ENCODE measurements at places on chromosomes 1 and 21.

DNA sequence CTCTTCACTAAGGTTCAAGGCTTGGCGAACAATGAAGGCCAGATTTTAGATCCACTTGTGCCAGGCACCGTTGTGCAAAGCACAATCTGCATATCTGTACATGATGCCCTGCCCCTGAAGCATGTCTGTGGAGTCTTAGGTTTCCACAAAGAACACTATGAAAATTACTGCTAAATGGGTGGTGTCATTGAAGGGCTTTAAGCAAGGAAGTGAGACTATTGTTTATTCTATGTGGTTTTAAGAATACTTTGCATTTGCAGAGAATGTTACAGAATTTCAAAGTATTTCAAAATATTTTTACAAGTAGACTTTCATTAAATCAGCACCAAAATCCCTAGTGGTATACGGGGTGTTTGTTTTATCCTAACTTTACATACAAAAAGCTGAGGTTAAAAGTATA is 8.8 kb downstream of the TSEN15 start:
- DNase-seq = no peak

DNA sequence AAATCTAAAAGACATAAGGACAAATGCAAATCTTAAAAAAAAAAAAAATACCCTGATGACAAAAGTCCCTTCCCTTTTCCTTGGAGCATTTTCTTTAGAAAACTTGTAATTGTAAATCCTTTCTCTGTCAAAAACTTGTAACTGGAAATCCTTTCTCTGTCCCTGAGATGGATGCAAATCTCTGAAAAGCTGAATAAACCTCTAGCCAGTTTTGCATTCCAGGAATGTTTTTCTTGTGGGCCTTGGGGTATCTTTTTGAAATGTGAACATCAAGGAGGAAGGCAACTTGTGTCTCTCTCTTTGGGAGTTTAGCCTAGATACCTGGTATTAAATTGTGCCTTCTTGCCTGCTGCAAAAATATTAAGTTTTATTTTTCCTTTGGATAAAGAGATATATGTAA is 305.3 kb downstream of the KCNT2 start:
- DNase-seq = no peak

- no peak for DNase-seq
Observed at GRCh38 chr1:109877317-109877771, 33.3 kb upstream of the CSF1 start.

GRCh38 chr21:38327984-38328383 is 71.2 kb downstream of the KCNJ15 start:
- DNase-seq = no peak

DNA sequence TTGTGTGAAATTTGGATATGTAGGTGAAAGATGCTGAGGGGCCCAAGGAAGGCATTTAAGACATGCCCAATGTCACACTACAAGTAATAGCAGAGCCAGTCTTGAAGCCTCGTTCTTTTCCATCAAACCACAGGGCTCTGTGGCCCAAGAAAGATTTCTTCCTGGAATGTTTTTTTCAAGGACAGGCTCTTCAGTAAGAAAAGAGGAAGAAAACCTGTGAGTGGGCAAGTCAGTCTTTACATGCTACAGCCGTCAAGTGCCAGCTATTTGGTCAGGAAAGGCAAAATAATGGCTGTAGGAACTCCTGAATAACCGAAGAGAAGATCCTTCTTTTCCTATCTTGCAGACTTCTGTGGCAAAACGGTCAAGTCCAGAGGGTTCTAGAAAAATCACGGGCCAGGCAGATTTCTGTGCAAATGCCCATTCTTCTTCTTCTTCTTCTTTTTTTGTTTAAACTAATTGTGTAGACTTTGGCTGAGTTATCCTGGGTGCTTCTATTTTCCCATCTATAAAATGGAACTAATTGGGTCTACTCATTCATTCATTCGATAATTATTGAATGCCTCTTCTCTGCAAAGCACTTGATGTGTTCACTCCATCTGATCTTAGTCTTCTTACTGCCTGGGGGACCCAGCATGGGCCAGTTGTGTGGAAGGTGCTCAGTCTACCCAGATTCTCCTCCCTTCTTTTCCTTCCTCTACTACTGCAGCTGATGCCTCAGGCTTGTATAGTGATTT is 1.9 kb upstream of the ID3 start:
- no peak for DNase-seq

DNA sequence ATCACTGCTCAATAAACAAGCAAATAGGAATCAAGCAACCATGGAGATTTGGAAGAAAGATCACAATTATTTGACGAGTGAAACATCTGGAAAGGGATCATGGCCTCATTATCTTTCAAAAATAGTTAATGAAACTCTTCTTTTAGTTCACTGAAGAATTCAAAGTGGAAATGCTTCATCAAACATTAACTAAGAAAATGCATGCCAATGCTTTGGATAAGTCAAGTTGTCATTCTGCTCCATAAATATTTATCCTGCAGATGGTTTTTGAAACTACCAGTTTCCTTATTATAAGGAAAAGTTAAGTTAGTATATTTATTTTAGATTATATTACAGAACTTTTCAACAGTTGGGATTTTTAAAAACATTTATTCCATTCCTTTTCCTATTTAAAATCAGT is 206.5 kb upstream of the ADGRL2 start:
- DNase-seq = no peak

DNA sequence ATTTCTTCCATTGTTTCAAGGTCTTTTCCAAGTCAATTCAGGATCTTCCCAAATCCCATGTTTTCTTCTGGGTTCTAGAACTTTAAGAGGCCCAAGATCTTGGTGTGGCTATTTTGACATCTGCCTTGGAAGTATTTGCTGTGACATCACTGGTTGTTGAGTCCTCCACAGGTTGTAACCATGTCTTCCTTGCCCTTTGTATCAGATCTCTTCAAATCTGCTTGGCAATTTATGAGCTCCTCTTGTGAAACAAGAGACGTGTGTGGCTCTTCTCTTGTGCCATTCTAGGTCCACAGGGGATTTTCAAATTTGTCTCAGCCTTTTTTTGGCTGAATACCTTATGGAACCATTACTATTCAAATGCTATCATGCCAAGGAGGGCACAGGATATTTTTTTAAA is 60.3 kb upstream of the KCNK2 start:
- DNase-seq = no peak

- no peak for DNase-seq
Observed at GRCh38 chr1:23384312-23385058, 14.8 kb upstream of the ZNF436 start.

DNA sequence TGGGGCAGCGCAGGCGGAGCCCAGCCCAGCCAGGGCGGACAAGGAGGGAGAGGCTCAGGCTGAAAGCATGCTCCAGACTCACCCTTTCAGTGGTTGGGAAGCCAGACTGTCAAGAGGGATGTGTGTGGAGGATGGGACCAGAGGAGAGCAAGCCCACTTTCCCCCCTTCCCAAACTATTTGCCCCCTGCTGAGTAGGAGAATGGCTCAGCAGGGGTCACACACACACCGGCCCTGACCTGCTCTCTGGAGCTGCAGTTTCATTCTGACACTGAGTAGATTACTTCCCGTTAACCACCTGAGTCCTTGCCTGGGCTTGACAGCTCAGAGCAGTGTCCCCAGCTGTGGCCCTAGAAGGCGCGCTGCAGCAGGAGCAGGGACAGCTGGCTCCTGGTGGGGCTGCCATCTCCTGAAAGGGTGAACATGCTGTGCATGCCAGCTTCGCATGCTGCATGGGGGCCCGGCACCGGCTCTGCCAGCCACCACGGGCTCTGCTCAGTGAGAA is 51.6 kb upstream of the CNTN2 start:
- DNase-seq = peak; percentile 77

DNA sequence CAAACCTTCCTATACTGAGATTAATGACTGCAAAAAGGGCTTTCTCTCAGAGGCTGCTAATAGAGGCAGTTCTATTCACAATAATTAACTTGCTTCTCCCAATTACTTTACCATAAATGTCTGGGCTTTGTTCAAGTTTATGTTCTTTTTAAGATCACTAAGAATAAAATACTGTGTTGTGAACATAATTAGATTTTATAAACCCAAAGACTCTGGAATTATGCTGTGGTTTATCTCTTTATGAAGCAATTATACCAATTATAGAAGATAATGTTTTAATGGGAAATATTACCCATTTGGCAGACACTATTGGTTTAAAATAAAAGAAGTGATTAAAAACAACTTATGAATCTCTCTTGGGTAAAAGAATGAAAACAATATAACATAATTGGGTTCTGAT is 43.5 kb upstream of the IL12RB2 start:
- no peak for DNase-seq

DNA sequence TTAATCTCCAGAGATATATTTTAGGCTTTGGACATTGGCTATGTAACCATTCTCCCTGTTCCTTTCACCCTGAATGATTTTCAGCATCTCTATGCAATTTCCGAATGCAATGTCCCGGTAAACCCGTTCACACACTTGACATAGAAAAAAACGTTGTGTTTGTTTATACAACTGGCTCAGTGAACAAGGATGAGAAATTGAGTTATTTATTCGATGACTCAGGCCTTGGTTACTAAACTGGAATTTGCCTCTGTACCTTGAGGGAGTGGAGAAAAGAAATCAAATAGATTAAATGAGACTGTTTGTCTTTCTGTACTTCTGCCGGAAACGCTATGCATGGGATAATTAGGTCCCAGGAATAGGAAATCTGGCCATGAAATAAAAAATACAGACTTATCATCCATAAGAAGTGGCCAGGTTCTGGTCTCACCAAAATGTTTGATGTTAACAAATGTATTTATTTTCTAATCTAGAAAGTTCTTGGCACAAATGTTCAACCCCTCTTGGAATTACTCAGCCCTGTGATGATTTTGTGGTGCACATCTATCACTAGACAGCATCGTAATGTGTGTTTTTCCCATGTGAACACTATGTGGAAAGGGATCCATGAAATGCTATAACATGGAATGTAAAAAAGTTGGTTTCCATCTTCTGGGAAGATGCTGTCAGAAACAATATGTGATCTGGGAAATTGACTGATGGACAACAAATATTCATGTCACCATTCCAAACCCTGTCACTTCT is 253.9 kb downstream of the DUSP10 start:
- no peak for DNase-seq

DNA sequence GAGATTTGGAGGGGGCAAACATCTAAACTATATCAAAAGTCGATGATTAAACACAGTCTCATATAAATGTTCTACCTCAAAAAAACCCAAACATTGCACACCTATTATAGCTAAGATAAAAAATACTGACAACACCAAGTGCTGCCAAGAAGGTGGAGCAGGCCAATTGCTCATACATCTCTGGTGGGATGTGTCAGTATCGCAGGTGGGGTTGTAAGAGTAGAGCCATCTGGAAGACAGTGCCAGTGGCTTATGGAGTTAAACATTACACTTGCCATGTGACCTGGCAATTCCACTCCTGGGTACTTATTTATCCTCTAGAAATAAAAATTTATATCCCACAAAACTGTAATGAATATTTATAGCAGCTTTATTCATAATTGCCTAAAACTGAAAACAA is 213.4 kb downstream of the DISC1 start:
- no peak for DNase-seq

GRCh38 chr1:186066411-186066810 is 308.6 kb downstream of the TPR start:
- DNase-seq = no peak

DNA sequence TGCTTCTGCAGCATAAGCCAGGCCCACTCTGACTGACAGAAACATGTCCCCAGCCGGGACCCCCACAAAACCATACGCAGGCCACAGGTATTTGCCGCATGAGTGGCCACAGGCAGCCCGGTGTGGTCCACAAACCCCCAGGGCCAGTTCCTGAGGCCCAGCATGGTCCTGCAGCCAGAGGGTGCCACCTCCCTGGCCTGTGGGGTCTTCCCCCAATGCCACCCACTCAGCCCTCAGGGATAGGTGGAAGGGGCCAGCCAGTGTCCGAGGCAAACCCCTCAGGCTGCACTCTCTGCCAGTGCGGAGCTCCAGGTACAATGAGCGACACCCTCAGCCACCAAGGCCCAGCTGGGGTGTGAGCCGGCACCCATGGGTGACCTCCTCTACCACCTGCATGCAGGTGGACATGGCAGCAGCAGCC is 43.5 kb downstream of the UBE2G2 start:
- DNase-seq = no peak

- no peak for DNase-seq
Observed at GRCh38 chr1:98157524-98158313, 236.9 kb upstream of the DPYD start.

DNA sequence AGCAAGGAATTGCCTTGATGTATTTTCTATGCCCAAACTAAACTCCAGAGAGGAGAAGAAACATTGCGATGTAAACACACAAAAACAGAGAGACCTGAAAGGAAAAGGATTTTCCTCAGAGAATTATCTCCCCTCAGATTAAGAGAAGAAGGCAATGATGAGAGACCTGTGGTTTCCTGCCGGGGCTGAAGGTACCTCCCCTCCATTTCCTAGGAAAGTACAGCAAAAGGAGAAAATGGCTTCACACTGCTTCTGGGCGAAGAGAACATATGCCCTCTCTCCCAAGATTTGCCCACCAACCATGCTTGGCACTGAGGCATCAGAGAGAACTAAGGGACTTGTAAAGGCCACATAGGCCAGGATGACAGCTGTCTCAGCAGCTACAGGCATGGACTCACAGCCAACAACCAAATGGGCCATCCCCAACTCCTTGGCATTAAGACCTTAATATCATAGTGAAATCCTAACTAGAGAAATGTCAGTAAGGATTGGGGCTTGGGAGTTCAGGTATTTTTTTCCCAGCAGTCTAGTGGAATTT is 523.0 kb downstream of the PTPRC start:
- no peak for DNase-seq

DNA sequence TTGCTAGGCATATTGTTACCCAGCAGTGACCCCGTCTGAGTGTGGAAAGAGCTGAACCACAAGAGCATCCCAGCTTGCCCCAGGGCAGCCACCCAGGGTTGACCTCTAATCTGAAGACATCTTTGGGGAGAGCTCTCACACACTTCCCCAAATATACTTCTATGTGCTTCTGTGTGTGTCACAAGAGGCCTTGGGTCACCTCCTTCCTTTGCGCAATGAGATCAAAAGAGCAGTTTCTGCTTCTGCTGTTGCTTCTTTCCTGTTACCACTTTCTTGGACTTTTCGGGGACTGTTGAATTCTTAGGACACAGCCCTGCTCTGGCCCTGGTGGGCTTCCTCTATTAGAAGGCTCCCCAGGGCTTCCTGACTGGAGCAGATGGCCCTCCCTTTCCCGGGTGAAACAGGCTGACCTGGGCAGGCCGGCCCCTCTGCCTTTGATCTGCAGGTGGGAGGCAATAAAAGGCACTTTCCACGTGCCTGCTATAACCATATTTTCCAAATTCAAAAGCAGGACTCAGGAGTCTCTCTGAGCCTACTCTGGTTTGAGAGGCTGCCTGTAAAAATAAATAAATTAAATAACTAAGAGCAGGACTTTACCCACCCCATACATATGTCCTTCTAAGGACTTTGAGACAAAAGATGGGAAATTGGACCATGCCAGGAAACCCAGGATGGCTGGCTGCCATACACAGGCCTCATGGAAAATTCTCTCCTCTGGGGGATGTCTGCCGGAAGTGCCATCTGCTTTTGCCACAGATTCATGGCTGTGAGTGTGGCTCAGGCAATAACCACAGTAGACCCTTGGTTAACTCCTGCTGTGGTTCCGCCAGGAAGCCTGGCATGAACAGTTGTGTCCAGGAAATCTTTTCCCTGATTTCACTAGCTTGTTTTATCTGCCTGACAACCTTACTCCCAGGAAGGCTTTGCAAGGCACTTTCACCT is 28.3 kb upstream of the RCSD1 start:
- peak; percentile 75 for DNase-seq

- no peak for DNase-seq
Observed at GRCh38 chr21:35134309-35134708, 85.2 kb upstream of the RUNX1 start.

- peak; percentile 25 for DNase-seq
Observed at GRCh38 chr1:204074274-204075138, 1.6 kb downstream of the SOX13 start.

Measured in NCI-H1694 treated with DMSO at 0.1 percent for 48 hours (cell line).